T-helper 17 cell (primary cell): ENCODE measurements at places on chromosomes 7 and 10. TPM values are rescaled to one million over a fixed set of nuclear protein-coding genes. Genes with fewer than 3 reads are reported as not detected.

The TSPAN15 gene
- 20.3 TPM for total RNA-seq

GRCh38 chr7:157403646-157404401 lies 67.0 kb downstream of the DNAJB6 start:
- peak overlapping the region; percentile 83 for H3K27ac ChIP-seq
- H3K27me3 ChIP-seq = no peaks in the 10 kb centered on the region
- no peak for DNase-seq
- H3K36me3 ChIP-seq = peaks cover 3% of the 10 kb centered on the region
- no peak overlapping the region for H3K4me3 ChIP-seq

- no peak overlapping the region for H3K4me3 ChIP-seq
- H3K27me3 ChIP-seq = peaks cover 30% of the 10 kb centered on the region
- H3K36me3 ChIP-seq = peaks cover 2% of the 10 kb centered on the region
- peaks cover 10% of the 10 kb centered on the region for H3K4me1 ChIP-seq
- DNase-seq = no peak
These were observed 150.3 kb upstream of the WNT16 start for GRCh38 chr7:121178452-121178851.

GRCh38 chr7:133478591-133479135 lies 225.8 kb downstream of the EXOC4 start:
- no peak overlapping the region for H3K27ac ChIP-seq
- peaks cover 8% of the 10 kb centered on the region for H3K4me1 ChIP-seq
- no peak for DNase-seq
- peaks cover 11% of the 10 kb centered on the region for H3K36me3 ChIP-seq

DNA sequence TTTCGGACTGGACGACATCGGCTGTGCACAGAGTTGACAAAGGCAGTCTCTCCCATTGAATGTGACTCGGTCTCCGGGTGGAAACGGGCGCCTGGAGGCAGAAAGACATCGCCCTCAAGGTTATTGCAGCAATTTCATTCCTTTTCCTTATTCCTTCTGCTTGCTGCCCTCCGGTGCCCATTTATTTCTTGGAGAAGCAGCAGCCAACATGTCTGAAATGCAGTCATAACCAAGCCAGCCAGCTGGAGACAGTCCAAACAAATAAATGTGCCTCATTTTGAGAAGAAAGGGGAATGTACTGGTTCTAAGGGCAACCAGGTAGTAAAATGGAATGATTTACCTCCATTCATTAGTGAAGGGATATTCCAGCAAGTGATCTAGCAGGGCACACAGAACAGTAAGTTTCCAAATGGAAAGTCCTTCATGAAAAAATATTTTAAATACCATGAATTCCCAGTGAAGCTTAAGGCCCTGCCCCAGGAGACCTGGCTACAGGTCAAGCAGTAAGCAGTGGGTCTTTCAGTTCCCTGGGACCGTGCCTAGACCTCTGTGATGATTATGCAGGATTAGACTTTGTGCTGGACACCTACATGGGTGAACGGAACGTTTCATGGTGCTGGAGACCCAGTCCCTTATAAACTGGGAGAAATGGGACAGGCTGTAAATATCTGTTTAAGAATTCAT lies 86.6 kb downstream of the ABLIM1 start:
- no peak for DNase-seq
- H3K4me1 ChIP-seq = peaks cover 2% of the 10 kb centered on the region
- H3K4me3 ChIP-seq = no peak overlapping the region
- no peak overlapping the region for H3K27ac ChIP-seq

DNA sequence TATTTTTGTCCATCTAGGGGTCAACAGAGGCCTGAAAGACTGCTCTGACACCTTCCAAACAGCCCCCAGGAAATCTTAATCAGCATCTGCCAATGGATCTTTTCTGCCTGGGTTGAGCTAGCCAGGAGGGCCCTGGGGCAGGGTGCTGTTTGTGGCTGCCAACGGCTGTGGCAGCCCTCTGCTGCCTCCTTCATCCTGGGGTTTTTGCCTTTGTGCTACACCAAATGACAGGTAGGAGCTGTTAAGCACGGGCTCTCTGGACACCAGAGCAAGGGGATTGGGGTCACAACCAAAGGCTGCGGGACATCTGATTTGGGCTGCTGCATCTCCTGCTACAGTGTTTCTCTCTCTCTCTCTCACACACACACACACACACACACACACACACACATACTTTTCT lies 2.0 kb upstream of the KIAA1217 start:
- no peak overlapping the region for H3K4me3 ChIP-seq
- DNase-seq = no peak
- peaks cover 9% of the 10 kb centered on the region for H3K4me1 ChIP-seq
- H3K27ac ChIP-seq = no peak overlapping the region

DNA sequence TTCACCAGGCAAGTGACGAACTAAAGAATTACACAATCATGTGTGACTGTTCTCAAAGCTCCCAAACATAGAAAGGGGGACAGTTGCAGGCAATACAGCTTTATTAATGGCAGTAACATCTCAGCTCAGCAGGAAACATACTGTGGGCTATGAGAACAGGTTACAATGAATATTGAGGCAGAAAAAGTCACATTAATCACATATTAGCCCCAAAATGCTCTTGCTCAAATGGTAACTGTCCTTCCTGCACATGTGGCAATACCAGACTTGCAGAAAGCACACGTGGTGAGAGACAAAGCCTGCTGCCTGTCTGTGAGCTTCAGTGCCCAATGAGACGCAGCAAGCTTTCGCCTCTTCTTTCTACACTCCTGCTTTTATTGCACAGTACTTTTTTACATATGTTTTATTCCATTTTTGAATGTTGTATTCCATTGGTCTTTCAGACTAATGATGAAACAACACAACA lies 104.9 kb upstream of the ACBD5 start:
- peaks cover 11% of the 10 kb centered on the region for H3K4me1 ChIP-seq
- no peak for DNase-seq
- H3K27ac ChIP-seq = no peak overlapping the region
- peaks cover 32% of the 10 kb centered on the region for H3K27me3 ChIP-seq
- H3K36me3 ChIP-seq = peaks cover 3% of the 10 kb centered on the region
- H3K4me3 ChIP-seq = no peak overlapping the region

GRCh38 chr7:69670701-69671100 lies 72.4 kb downstream of the AUTS2 start:
- no peak for DNase-seq
- H3K4me1 ChIP-seq = no peaks in the 10 kb centered on the region
- H3K4me3 ChIP-seq = no peak overlapping the region

DNA sequence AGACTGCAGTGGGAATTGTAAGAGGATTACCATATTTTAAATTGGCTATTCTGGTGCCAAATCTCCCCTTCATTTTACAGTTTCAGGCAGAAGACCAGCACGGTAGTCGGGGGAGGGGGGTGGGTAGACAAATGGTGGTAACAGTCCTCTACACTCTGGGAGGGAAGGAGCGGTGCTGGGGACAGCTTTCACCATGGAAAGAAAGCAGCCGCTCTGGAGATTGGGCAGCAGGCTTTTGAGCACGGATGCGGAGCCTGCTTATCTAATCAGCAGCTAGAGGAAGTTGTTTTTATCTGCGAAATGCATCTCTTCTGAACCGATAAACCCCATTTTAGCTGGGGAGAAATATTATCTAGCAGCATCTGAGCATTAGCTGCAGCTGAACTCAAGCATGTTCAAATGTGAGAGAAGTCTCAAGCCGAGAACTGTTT lies 28.7 kb downstream of the IKZF1 start:
- peak; percentile 33 for DNase-seq
- no peaks in the 10 kb centered on the region for H3K27me3 ChIP-seq
- peaks cover 40% of the 10 kb centered on the region for H3K4me1 ChIP-seq

DNA sequence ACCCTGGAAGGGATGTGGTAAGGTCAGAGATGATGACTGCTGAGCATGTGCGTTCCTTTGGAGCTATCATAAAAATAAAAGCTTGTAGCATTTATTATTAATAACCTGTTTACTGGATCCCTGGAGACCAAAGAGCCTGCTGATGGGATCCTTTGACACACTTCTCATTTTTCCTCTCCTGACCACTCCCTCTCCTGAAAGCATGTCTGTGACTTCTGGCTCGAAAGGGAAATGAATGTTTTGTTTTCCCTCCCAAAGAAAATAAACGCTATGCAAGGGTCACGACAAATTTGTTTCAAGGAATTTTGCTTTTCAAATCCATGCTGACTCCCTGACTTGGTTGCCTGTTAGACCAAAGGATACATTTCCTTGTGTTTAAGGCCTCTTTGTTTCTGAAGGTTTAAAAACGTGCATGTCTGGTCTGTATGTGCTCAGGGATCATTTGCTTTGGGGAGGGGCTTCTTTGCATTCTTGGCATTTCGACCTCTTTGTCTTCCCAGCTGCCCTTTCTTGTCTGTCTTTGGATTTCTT lies 185.1 kb upstream of the AGK start:
- H3K27me3 ChIP-seq = peaks cover 18% of the 10 kb centered on the region
- H3K4me3 ChIP-seq = no peak overlapping the region
- peaks cover 3% of the 10 kb centered on the region for H3K4me1 ChIP-seq
- DNase-seq = no peak
- H3K36me3 ChIP-seq = peaks cover 4% of the 10 kb centered on the region
- no peak overlapping the region for H3K27ac ChIP-seq

The RAB19 gene
- 2.1 TPM for total RNA-seq

GRCh38 chr10:31647861-31648260 lies 280.8 kb downstream of the ARHGAP12 start:
- H3K4me3 ChIP-seq = no peak overlapping the region
- H3K4me1 ChIP-seq = no peaks in the 10 kb centered on the region
- H3K27me3 ChIP-seq = peaks cover 38% of the 10 kb centered on the region
- no peaks in the 10 kb centered on the region for H3K36me3 ChIP-seq
- no peak for DNase-seq
- no peak overlapping the region for H3K27ac ChIP-seq
